NCI-H1694 (cell line): ENCODE measurements at places on chromosomes 7 and 10.
A peak's percentile ranks its signal among the peaks of the same experiment; 100 is the strongest.

DNA sequence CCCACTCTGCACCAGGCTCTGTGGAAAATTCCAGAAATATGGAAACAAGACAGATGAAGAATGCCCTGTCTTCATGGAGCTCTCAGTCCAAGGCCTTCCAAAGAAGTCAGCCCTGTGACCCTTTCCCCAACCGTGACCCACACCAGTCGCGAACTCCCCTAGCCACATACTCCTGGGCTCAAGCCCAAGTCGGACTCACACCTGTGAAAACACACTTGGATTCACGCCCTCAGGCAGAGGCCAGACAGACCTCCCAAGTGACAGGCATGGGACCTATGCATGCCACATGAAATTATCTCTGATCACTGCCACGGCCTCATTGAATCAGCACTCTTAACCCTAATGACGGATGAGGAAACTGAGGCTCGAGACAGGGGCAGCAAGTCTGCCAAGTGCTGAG lies 42.5 kb downstream of the ZCCHC24 start:
- DNase-seq = no peak

DNA sequence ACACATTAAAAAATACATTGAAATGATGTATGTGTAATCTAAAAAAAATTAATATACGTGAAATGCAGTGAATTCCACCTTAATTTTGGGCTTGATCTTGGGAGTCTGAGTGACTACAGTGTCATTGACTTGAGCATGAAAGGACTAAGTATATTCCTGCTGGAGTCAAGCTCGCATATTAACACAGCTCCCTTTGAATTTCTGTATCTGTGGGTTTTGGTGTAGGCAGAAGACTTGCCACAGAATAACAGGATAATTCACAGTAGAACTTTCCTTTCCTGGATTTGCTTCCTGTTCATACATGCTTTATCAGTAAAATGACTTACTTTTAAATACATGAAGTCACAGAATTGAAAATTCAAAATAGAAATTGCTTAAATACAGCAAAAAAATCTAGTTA lies 55.3 kb downstream of the PPP1R9A start:
- no peak for DNase-seq

DNA sequence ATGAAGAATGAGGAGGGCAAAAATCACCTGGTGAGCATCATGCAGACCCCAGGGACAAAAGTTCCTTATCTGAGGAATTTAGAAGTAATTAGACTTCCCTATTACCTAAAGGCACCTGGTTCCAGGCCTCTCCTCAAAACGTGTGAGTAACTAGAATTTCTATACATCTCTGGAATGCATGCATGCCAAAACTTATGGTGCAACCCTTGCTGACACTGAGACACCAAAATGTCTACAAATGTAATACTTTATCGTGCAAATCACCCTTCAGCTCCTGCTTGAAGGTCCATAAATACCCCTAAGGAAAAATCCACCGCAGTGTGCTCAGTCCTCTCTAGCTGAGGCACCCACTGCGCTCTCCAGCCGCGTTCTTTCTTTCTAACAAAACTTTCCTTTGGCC lies 84.2 kb downstream of the PAXIP1 start:
- no peak for DNase-seq

GRCh38 chr7:141673346-141673745 lies 28.6 kb downstream of the DENND11 start:
- DNase-seq = no peak

GRCh38 chr7:46772776-46773175 lies 809.1 kb downstream of the TNS3 start:
- DNase-seq = no peak

DNA sequence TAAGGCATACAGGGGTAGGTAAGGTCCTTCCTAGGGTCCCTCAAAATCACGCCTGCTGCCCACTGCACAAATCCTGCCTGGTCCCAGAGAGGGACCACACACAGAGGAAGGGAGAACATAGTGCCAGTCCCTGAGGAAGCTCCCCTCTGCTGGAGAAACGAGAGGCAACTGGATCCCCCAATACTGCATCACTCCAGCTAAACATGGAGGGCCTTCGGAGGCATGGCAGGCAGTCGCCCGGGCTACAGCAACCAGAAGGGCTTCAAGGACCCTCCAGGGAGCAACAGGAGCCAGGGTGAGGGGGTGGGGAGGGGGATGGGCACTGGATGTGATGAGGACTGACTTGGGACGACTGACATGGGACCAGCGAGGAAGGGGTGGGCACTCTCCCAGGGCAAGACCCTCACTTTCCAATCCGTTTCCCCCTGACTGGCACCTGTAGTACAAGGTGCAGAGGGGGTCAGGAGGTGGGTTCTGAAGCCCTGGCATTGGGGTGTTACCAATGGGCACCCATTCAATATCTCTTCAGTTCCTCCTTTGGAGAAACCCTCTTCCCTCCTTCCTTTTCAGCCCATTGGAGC lies 21.7 kb downstream of the DDIT4 start:
- no peak for DNase-seq

GRCh38 chr10:95730233-95730632 lies 25.7 kb upstream of the ENTPD1 start:
- no peak for DNase-seq

- no peak for DNase-seq
Observed at GRCh38 chr7:90756366-90756765, 160.2 kb downstream of the CDK14 start.

GRCh38 chr7:155071916-155072571 lies 1.9 kb downstream of the HTR5A start:
- DNase-seq = no peak

DNA sequence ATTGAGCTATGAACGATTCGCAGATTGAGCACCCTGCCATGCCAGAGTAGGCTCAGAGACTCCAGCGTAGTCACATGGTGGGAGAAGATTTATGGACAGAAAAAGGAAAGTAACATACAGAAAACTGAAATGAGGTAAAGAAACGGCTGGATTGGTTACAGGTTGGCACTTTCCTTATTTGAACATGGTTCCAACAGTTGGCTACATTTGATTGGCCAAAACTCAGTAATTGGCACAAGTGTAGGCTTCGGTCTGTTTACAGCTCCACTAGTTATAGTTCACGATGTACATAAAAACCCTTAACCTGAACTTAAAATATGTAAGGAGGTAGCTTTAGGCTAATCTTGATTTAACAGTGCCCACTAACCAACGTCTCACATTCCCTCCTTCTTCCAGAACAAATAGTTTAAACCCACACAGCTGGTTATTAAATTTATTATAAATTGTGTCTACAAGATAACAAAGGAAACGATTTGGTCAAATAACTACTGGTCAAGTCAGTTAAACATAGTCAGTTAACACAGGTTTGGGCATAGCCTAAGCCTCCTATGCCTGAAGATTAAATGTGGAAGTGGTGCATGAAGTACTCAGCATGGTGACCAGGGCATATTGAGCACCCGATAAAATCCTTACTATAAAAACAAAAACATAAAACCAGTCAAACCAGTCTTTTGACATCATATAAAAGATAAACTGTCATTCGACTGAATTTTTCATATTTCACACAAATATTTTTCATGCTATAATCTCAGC lies 17.9 kb upstream of the MTERF1 start:
- DNase-seq = no peak

- DNase-seq = peak; percentile 55
Observed at GRCh38 chr7:82164813-82165212, 278.8 kb downstream of the CACNA2D1 start.

DNA sequence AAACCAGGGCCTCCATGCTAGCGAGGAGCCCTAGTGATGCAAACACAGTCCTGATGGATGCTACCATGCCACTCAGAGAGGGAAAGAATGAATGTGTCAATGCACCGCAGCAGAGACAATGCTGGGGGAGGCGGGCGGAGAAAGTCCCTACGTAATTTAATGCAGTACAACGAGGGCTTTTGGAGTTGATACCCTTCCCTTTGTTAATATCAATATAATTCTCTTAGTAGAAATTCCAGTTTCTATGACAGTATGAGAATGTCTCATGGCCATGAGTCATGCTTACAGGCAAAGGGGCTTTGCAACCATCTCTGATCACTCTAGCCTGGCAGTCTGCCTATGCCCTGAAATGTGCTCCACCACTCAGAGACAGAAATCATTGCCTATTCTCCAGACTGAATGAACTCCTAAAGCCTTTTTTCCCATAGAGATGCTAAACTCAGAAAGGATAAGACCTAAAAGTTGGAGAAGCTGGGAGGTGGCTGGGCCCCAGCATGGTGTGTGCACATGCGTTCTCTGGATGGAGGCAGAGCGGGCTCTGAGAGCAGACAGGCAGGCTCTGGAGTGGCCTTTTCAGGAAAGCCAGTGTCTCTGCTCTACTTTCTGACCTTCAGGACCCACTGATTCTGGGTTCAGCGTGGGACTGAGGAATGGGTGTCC lies 20.3 kb upstream of the GIMAP2 start:
- no peak for DNase-seq

GRCh38 chr7:134478707-134479106 lies 19.8 kb upstream of the AKR1B1 start:
- DNase-seq = no peak

- no peak for DNase-seq
Observed at GRCh38 chr10:96570983-96571964, 15.5 kb downstream of the TM9SF3 start.

DNA sequence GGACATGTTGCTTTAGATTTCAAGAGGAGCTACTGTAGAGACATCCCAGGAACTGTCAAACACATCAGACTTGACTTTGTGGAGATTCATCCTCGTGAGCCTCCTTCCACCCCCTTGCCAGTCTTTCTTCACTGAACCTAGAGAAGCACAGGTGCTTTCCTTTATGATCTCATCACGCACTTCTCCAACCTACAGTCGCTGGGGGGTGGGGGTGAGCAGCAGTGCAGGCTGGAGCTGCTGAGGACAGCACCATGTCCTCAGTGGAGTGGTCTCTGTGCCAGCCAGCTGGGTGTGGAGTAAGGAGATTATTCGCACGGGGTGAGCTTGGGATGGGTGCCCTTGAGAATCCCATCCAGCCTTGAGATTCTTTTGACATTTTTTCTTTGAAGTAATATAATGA lies 88.1 kb downstream of the VOPP1 start:
- no peak for DNase-seq

- DNase-seq = no peak
Observed at GRCh38 chr10:69456880-69457693, 5.8 kb downstream of the TSPAN15 start.

- DNase-seq = no peak
Observed at GRCh38 chr10:16698461-16698860, 118.8 kb downstream of the RSU1 start.

DNA sequence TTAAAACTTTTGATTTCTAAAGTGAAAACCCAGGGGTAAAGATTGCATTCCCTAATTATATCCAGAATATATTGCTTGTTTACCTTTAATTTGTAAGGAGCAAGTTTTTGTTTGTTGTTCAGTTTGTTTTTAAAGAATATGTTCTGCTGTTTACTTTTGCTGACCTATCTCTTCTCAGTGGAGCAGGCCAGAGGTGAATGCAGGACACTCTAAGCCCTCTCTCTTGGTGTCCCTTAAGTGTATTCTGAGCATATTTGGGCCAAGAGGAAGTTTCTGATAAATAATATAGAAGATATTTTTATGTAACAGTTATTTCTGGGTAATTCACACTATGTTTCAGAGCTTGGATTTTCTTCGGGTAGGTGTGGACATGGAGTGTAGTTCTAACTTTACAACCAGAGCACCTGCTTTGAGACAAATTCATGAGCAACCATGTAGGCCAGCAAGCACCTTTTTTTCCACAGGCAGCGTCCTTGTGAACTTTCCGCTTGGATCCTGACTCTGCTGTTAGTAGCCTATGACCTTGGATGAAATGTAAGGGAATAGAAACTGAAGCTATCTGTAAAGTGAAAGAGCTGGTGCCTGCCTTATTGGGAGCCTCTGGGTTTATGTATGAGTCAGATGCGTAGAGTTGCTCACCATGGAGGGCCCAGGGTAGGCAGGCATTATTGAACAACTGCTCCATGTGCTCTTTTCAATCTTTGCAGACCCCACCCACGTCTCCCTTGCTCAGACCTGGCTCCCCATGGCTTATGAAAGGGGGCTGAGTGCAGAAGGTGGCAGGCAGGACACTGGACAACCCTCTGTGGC lies 16.1 kb downstream of the OGDH start:
- DNase-seq = no peak

DNA sequence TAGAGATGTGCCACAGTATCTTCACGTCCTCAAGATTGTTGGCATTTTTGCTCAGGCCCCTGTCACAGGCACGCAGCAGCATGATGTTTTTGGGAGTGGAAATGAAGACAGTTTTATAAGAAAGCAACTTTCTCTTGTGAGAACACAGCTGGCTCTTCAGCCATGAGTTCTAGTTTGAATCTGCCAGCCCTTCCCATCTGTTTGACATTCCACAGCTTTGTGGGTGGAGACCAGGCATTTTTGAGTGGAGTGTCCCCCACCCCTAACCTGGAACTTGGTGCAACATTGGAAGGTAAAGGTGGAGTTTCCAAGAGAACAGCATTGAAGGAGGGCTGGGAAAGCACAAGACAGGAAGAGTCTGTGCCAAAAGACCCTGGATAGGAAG lies 253.1 kb upstream of the IGFBP3 start:
- DNase-seq = no peak

DNA sequence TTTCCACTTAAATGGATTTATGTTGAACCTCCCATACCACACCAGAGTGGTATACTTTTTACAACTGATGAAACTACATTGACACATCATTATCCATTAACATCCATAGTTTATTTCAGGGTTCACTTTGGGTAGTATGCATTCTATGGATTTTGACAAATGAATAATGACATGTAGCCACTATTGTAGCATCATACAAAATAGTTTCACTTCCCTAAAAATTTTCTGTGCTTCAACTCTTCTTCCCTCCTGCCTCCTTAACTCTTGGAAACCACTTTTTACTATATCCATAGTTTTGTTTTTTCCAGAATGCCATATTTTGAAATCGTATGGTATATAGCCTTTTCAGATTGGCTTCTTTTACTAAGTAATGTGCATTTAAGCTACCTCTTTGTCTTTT lies 199.5 kb upstream of the TMEM196 start:
- no peak for DNase-seq

- no peak for DNase-seq
Observed at GRCh38 chr7:108722561-108722960, 152.9 kb downstream of the DNAJB9 start.

GRCh38 chr7:143426479-143427142 lies 16.6 kb upstream of the TAS2R60 start:
- no peak for DNase-seq

- no peak for DNase-seq
Observed at GRCh38 chr7:27377988-27378387, 135.4 kb downstream of the EVX1 start.

DNA sequence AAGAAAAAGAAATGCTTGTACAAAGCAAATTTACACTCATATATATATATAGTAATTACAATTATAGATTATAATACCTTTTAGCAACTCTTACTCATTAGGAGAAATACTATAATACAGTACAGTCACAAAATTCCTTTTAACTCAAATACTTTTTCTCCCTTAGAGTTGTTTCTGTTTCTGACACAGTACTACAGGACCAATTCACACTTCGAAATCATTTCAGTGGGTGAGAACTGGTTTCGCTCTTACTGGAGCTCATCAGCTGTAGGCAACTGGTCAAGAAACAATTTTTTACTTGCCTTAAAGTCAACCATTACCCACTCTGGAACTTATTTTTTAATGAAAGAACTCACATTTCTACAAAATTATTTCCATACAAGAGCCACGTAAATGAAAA lies 6.0 kb downstream of the CCDC186 start:
- DNase-seq = no peak

GRCh38 chr10:105615715-105616365 lies 974.8 kb downstream of the SORCS3 start:
- no peak for DNase-seq
